ENCODE measurements at places on chromosomes 2 and 18. TPM values are rescaled to one million over a fixed set of nuclear protein-coding genes. Genes with fewer than 3 reads are reported as not detected.

MYOM1 gene
- 21.0 TPM for polyA plus RNA-seq

GRP gene
- polyA plus RNA-seq = not detected

SLC16A14 gene
- polyA plus RNA-seq = 8.1 TPM

DNA sequence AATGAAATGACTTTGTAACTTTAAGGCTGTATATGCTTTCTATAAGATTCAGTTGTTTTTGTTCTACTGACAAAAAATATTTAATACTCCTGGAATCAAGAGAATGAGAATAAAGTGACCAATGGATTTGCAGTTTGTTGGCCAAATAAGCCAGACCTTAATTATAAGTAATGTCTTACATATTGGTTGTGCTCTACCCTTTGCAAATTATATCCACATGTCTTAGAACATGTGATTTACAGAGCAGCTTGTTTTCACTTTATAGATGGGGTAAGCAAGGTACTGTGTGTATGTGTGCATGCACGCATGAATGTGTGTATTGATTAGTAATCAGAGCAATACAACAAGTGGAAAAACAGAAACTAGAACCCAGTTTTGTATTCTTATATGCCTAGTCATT is 59.1 kb downstream of the RMDN2 start:
- DNase-seq = no peak

RABL2A gene
- 22.1 TPM for polyA plus RNA-seq

UBXN2A gene
- 6.0 TPM for polyA plus RNA-seq

RHBDD1 gene
- polyA plus RNA-seq = 11.5 TPM

DNA sequence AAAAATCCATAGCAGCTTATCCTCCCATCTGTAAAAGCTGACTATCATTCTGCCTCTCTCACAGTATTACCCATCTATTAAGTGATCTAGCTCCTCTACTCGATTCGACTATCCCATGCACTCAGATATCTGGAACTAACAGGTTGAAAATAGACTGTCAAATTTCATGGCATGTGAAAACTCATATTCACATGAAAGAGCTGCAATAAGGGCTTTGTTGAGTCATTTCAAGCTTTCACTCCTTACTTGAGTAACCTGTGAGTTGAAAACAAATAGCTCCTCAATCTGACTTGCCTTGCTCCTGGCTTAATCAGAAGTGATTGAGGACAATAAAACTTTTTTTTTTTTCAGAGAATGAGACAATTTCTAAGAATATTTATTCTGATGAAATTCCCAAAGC is 192.4 kb upstream of the ERBB4 start:
- no peak for DNase-seq

NCK2 gene
- 38.7 TPM for polyA plus RNA-seq

- DNase-seq = no peak
Measured at GRCh38 chr2:104744537-104744936, 109.4 kb upstream of the POU3F3 start.

DNA sequence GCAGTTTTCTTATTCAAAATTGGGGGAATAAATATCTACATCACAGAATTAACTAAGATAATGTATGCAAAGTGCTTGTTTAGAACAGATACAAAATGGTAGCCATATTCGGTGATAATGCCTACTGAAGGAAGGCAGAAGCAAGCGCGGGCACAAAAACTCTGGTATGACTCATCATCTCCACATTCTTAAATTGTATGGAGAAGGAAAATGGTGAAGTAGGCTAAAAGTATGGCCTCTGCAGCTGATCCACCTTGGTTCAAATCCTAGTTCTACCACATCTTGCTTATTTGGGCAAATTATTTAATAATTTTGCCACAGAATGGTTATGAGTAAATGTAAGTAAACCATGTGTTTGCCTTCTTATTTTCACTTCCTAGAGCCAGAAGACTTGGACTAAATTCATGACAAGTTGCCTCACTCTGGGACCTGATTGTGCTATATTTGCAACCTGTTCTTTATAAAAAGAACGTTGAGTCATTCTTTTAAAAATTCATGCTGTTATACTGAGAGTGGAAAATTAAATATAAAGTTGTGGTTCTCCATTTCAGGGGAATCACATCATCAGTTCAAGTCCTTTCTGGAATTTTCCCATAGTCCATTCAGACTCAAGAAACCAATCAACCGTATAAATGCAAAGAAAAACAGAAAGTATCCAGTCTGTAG is 9.0 kb upstream of the CDK15 start:
- DNase-seq = no peak

- DNase-seq = no peak
Measured at GRCh38 chr18:13451213-13451540, 232.6 kb downstream of the LDLRAD4 start.

DNA sequence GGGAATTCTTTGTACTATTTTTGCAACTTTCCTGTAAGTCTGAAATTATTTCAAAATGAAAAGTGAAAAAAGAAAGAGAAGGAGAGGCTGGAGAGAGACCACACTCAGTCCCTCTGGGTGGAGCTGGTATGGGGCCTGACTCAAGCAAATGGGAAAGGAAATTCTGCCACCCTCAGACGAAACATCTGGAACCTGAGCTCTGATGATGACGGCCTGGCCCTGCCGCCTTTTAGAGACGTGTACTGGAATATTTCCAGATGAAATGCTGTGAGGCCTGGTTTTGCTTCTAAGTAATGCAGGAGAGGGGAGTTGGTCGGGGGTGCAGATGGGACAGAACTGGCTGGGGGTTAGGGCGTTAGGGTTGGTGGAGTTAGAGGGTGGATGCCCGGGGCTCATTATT is 57.4 kb upstream of the GLI2 start:
- no peak for DNase-seq

CAPN14 gene
- polyA plus RNA-seq = 0.05 TPM

- no peak for DNase-seq
Measured at GRCh38 chr2:16691261-16691660, 25.6 kb upstream of the CYRIA start.

SERPINB11 gene
- polyA plus RNA-seq = not detected
